Stimulated activated CD8-positive, alpha-beta memory T cell treated with anti-CD3 and anti-CD28 coated beads, Interleukin-4, amount 100 ng/mL, for 4 hours (primary cell): ENCODE measurements at places on chromosomes 11 and 22.

DNA sequence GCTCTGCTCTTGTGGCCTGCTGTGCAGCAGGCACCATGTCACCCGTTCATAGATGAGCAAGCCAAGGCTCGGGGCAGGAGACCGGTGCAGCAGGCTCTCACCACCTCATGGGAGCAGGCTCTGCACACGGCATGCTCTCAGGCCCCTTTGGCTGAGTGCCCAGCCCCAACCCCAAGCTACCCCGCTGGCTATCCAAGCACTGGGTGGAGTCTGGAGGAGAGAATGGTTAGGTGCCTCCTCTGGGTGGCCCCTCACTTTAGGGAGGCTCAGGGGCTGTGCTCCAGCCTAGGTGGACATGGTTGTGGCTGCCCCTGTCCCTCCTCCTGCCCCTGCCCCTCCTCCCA, 199.9 kb downstream of the IGLL1 start:
- DNase-seq = no peak

DNA sequence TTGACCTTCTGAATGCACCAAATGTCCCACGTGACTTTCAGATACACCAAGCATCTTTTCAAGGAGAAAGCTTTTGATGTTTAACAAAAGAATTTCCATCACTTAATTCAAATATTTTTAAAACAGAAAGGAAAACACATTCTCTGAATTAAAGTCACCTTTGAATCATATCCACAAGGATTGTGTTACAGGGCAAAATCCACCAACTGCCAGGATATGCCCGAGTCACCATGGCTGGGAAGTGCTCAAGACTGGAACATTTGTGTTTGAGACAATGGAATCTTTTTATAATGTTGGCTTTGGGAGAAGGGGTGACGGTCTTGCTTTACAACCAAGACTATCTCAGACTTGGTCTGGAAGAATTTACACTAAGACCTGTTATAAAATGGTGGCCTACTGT, 40.8 kb downstream of the BID start:
- no peak for DNase-seq

DNA sequence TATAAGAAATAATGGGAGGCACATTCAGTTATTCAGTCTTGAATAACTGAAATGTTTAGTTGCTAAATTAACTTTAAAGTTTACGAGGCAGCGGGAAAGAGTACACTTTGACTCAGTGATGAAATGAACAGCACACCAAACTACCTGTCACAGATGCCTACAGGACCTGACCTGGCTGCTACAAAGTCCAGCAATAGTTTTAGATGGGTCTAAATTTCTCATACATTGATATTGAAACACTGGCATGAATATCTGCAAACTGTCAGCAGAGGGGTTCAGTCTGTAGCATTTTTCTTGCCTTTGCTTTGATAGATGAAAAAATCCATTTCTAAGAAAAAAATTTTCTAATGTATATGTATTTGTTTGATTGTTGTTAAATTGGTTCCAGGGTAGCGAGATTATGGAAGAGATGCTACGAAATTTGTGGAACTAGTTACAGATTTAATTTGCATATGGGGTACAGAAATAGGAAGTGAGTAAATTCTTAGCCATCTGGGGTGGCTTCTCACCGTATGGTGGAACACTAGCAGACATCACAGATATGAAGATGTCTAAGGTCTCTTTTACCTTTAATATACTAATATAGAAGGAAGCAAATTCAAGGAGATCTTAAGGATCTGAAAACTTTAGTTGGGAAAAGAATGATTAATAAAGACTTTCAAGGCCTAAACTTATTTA, 20.8 kb upstream of the GAB2 start:
- DNase-seq = no peak

DNA sequence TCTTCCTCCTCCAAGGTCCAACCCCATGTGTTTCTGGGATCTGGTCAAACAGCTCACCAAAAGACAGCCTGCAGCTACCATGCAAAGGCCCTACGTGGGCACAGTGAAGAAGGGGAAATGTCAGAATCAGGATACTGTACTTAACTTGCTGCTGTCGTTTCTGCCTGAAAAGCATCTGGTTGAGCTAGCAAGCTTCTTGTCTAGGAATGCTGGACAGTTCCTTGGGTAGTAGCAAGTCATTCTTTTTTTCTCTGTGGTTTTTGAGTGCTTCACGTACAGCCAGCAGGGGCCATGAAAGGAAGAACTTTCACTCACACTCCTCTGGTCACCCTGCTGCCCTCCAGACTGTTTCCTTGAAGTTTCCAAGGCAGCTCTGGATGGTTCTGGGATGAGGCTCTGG, 24.7 kb downstream of the RCOR2 start:
- DNase-seq = no peak

DNA sequence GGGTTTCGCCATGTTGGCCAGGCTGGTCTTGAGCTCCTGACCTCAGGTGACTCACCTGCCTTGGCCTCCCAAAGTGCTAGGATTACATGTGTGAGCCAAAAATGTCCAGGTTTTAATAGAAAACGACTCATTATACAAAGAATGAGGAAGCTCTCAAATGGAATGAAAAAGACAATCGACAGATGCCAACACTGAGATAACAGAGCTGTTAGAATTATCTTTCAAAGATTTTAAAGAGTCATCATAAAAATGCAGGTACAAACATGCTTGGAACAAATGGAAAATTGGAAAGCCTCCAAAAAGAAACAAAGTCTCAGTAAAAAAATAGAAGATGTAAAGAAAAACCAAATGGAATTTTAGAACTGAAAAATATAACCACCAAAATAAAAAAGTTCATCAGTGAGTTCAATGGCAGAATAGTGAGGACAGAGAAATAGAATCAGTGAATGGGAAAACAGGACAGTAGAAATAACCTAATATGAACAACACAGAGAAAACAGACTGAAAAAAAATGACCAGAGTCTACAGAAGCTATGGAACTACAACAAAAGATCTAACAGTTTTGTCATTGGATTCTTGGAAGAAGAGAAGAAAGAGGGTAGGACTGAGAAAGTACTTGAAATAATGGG, 10.9 kb downstream of the GAB2 start:
- no peak for DNase-seq

GRCh38 chr11:71381781-71382505, 66.2 kb downstream of the DHCR7 start:
- DNase-seq = no peak

DNA sequence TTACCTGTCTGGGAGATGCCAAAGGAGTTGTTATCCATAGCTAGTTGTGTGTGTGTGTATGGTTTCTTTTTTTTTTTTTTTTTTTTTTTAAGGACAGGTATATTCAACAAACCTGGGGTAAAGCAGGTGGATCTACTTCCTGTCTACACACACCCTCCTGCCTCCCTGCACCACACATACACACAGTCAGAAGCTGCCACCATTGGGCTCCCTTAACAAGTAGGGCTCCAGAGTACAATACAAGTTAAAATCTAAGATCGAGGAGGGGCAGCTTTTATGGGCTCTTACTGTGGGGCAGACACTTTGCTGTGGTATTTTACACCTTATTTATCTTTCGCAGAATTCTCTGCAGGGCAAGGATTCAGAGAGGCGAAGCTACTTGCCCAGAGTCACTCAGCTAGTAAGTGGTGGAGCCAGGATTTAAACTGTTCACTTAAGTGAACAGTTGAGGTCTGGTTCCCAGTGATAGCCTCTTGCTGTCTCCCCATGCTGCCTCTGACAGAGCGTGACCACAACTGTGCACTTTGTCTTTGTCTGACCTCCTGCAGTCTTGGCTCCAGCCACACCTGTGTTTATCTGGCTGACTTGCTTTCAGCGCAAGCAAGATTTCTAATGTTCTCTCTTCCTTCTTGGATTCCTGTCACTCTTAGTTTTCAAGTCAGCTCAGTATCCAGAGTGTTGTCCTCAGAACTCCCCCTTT, 135.0 kb downstream of the CSNK2A3 start:
- DNase-seq = no peak

- DNase-seq = no peak
Observed at GRCh38 chr11:110217936-110218335, 78.5 kb downstream of the RDX start.

GRCh38 chr22:22371031-22371541, 126.5 kb downstream of the VPREB1 start:
- DNase-seq = no peak

GRCh38 chr22:49638001-49638400, 189.7 kb downstream of the BRD1 start:
- no peak for DNase-seq

DNA sequence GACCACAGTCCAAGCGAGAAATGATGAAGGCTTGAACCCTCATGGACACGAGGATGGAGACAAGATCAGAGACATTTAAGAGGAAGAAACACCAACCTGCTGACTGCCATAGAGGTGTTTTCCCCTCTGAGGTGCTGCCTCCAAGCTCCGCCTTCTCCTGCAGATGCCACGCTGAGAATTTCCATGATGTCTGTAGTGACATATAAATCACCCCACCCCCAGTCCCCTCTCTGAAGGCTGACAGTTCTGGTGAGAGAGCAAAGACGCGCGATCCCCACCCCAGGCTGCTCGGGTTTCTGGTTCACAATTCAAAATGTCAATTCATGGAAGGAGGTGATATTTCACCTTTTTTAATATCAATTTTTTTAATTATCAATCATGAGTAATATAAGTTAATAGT, 28.2 kb downstream of the LRRC32 start:
- no peak for DNase-seq

- DNase-seq = no peak
Observed at GRCh38 chr11:116263770-116264169, 509.0 kb downstream of the BUD13 start.

DNA sequence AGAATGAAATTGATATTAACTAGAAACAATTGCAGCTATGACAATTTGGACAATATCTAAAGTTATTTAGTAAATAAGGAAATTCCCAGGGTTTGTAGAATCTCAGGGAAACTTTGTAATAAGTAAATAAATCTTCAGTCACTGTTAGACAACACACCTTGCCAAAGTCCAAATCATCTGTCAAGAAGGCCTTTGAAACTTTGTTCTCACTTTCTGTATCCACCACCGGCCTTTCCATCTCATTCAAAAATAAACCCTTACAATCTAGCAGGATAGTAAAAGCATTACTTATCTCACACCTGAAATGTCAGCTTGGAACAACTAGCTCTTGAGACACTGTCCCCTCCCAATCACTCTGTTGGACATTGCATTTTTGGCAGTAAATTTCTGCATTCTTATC, 7.9 kb downstream of the NNMT start:
- DNase-seq = no peak

- no peak for DNase-seq
Observed at GRCh38 chr11:66315921-66316811, 678 bp downstream of the CD248 start.

DNA sequence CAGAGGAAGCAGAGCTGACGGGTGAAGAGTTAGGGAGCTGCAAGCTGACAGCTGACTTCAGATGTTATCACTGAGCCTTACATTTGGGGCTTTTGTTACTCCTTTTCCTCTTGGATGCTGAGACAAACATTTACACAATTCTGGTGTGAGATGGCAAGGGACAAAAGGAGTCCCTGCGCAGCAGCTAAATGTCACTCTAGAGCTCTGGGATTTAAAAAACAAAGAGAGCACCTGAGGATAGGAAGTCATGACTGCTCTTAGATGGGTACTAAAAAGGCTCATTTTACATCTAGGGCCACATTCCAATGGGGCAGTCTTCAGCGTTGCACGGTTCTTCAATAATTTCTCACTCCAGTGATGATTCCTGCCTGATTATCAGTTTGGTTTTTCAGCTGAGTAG, 204.5 kb downstream of the RAB38 start:
- no peak for DNase-seq

DNA sequence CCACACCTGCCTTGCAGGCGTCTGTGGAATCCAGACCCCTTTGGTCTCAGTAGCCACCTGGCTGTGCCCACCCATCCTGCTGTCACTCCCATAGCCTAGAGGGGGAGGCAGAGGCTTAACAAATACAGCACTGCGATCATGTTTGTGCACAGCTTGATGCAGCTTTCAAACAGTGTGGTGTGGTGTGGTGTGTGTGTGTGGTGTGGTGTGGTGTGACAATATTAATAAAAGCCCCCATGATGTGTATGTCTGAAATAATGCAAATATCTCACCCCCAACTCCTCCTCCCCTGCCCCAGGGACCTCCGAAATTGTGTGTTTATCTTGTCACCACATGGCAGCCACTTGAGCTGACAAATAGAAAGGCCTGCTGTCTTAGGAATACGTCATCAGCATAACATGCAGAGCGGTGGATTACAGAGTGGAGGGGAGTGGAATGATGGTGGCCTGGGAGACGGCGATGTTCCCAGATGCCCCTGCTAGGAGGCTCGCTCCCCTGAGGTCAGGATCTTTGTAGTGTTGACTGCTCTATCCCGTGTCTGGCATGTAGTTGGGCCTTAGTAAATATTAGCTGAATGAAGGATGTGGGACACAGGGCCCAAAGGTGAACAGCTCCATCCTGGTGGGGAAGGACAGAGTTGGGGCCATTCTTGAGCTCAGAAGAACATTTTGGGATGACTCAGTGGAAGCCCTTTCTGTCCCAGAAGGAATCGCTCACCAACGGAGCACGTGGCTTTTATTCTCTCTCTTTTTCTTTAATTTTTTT, 2.8 kb downstream of the PDXP start:
- no peak for DNase-seq

DNA sequence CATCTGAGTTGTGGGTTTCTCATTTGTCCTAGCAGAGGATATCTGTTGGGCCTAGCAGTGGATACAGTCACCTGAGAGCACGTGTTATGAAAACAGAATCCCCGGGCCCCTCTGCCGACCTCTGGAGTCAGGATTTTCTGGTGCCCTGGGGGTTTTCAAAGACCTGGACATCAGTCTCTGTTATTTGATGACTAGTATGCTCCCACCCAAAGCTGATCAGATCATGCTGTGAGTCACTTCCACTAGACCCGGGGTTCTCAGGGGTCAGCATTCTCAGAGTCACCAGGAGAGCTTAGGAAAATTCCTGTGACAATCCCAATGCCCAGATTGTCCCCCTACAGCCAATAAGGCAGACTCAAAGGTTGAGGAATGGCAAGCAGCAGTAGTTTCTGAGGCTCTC, 38.7 kb downstream of the KCNJ1 start:
- no peak for DNase-seq

- DNase-seq = no peak
Observed at GRCh38 chr11:11409901-11410300, 56.9 kb upstream of the CSNK2A3 start.

DNA sequence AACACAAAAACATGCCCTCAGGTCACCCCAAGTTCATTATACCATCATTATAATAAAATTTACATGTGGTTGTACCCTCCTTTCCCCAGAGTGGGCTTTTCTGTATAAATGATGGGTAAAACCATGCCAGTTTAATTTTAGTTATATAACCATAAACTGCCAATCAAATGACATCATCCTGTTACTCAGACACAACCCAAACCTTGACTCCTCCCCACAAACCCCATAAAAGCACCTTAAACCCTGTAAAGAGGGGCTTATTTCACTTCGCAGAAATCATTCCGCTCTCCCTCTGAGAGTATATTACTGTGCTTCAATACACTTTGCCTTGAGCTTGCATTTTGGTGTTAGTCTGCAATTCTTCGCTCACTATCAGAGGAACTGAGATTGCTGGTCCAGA, 5.5 kb upstream of the APOL3 start:
- DNase-seq = no peak

- DNase-seq = no peak
Observed at GRCh38 chr22:22446517-22446916, 62.0 kb downstream of the ZNF280B start.
